ENCODE measurements at places on chromosomes 7 and 10.

GRCh38 chr10:75402486-75403143 is 1.1 kb upstream of the ZNF503 start:
- peak; percentile 40 for DNase-seq

GRCh38 chr10:112775892-112776674 is 174.0 kb upstream of the TCF7L2 start:
- no peak for DNase-seq

DNA sequence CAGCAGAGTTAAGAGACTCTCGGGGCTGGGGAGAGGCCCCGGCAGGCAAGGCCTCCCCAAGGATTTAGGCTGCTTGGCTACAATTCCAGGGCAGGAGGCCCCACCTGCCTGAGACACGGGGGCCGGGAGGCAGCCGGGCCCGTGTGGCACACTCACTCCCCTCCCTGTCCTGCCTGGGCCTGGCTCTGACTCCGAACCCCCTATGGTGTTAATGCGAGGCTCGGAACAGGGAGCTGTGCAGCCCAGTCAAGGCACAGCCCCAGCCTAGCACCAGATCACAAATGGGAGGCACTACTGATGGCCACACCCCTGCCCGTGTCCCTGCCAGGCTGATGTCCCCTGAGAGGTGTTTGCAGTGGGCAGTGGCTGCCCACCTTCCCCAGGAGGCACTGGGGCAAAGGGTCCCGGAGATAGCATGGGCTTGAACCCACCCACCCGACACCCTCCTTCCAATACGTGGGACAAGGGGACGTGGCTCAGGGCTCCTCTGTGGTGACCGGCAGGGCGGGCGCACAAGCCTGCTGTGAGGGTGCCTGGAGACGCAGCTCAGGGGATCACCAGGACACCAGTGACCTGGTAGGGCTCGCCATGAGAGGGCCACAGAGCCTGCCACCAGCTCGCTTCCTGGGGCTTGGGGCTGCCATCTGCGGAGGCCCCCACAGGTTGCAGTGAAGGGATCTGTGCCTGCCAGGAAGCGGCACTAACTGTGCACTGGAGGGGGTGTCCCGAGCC is 37.0 kb downstream of the DPYSL4 start:
- no peak for DNase-seq

DNA sequence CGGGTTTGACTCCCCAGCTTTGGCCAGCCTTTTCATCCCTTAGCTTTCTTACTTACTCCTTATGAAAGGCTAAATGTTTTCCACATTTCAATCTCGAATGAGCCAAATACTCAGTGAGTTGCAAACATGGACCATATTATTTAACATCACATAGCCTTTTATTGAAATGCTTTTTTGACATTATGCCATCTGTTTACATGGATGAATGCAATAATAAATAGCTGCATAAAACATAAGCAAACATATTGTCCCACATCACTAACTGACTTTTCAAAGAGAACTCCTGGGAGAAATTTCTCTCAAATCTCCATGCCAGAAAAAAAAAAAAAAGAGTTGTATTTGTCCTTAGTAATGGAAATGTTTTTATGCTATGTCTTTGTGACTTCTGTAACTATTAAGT is 134.9 kb downstream of the LSMEM1 start:
- no peak for DNase-seq

DNA sequence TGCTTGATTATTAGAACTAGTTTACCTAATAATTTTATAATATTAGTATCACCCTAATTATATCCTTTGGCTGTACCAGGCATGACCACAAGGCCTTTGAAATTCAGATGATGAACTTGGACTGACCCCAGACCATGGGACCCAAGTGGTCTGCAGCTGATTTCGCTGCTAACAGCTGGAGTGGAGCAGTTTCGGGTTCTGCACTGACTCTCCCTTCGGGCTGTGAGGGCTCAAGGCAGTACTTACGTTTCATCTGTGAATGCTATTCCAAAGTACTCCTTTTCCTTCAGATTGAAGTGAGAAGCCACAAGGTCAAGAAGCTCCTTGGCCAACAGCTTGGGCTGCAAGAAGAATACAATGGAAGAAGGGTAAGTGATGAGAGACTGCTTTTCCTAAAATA is 223.8 kb downstream of the PRPF18 start:
- no peak for DNase-seq

GRCh38 chr7:13117103-13117502 is 429.7 kb downstream of the ARL4A start:
- peak; percentile 25 for DNase-seq

DNA sequence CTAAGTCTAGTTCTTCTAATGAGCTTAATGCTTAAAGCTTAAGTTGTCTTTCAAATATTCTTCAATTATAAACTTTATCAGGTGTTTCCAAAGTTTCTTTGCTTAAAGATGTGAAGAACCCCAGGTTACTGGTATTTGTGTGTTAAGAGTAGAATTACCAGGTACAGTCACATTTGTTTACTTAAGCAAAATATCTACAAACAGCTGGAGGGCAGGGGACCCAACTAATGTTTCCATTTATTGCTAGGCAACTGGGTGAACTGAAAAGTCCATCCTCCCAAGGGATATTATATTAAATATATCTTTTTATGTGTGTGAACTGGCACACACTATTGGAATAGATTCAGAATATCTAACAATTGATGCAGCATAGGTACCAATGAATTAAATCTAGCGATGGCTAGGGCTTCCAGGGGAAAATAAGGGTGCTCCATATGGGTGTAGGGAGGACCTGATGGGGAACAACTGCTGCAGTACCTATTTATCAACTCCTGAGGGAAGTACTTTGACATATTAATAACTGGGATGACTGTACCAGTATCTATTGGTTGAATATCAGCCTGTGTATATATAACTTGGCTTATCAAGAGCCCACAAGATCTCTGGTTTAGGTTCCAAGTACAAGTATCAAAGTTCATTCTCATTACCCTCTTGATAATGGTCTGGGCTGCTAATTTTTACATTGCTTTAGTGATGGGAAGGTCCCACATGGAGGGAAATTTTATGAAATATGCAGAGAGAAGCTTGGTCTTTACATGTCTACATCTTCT is 10.3 kb upstream of the AGR3 start:
- DNase-seq: no peak

GRCh38 chr10:43696909-43697483 is 48.3 kb upstream of the ZNF32 start:
- no peak for DNase-seq

DNA sequence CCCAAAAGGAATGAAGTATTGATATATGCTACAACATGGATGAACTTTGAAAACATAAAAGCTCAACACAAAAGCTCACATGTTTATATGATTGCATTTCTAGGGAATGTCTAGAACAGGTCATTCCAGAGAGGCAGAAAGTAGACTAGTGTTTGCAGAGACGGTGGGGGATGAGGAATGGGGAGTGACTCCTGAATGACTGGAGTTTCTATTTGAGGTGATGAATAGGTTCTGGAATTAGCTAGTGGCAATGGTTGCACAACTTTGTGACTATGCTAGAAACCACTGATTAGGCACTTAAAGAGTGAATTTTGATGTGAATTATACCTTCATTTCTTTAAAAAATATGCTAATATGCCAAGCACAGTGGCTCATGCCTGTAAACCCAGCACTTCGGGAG is 6.9 kb downstream of the KPNA7 start:
- DNase-seq: peak; percentile 72

DNA sequence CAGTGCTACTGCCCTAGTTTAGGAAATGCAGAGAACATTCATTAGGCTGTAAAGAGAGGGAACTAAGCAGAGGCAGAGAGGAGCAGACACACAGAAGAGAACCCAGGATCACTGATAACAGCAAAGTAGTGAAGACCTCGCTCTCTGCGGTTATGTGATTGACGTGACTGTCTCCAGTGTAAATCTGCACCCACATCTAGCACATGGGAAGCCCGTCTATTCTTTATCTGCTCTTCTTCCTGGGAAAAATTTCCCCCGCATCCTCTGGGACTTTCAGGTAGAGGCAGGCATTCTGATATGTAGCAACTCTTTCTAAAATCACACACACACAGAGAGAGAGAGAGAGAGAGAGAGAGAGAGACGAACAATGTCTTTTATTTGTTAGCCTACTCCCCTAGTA is 699.6 kb downstream of the GRID1 start:
- DNase-seq: no peak

DNA sequence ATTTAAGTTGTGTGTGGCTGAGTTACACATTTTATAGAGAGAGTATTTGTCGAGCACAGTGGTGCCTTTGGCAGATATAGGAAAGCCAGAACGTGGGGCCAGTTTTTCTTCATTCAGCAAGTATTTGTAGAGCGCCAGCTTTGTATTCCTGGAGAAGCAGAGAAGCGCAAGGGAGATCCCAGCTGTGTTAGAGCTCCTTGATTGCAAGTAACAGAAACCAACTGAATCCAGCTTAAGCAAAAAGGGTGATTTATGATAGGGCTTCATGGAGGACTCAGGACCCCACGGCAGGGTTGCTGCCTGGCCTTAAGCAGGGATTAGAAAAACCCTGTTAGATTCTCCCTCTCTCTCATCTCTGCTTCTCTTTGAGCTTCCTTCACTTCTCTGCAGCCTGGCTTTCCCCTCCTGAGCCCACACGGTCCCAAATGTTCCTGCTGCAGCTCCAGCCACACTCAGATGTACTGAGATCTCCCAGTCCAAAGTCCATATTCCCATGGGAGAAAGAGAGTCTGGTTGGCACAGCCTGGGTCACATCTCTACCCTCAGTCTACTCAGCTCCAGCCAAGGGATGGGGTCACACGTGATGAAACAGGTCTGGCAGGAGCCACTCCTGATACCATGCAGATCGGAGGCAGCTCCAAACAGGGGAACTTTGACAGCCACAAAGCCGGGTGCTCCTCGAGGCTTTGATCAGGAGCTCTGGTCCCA is 16.7 kb downstream of the UBTD1 start:
- DNase-seq: no peak

GRCh38 chr7:23788843-23789242 is 78.8 kb downstream of the STK31 start:
- DNase-seq: no peak

- no peak for DNase-seq
Measured at GRCh38 chr10:117342641-117343040, 32.6 kb downstream of the PDZD8 start.

DNA sequence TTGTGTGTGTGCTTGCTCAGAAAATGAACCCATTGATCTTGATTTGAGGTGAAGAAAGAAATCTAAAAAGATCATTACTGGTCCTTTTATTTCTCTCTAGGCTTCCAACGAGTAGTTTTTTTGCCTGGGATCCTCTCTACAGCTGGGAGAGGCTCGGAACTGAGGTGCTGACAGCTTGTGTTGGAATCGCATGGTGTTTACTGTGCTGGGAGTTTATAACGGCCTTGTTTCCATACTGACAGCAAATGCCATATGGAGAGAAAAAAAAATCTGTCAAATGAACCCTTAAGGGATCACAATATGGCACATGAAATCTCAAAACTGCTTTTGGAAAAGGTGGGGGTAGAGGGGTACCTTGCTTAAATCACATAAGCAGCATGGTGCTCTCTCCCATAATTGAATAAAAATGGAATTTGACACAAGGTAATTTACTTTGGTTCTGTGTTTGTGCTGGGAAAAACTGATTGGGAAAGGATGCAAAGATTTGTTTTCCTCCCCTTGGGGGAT is 165.0 kb downstream of the RGS10 start:
- no peak for DNase-seq

Data from AG08396 (cell line).